ENCODE measurements at places on chromosomes 6 and 20.
A peak's percentile ranks its signal among the peaks of the same experiment; 100 is the strongest.

DNA sequence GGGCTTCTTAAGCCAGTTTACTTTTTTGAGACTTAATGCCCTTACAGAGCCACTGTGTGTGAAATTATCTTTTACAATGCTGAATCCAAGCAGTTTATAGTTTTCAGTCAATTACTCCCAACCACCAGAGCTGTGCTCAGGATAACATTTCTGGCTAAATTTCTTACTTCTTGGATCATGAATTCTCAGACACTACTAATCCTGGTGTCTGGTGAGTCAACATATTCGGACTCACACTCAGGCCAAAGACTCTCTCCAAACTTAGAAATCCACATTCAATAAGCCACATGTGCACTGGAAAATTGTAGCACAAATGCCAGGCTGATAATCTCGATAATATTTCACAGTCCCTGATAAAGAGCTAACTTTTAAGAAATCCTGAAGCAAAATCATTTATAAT lies 49.0 kb downstream of the PTPRT start:
- DNase-seq: no peak

- DNase-seq: peak; percentile 6
Measured at GRCh38 chr6:55825402-55826051, 49.9 kb downstream of the BMP5 start.

DNA sequence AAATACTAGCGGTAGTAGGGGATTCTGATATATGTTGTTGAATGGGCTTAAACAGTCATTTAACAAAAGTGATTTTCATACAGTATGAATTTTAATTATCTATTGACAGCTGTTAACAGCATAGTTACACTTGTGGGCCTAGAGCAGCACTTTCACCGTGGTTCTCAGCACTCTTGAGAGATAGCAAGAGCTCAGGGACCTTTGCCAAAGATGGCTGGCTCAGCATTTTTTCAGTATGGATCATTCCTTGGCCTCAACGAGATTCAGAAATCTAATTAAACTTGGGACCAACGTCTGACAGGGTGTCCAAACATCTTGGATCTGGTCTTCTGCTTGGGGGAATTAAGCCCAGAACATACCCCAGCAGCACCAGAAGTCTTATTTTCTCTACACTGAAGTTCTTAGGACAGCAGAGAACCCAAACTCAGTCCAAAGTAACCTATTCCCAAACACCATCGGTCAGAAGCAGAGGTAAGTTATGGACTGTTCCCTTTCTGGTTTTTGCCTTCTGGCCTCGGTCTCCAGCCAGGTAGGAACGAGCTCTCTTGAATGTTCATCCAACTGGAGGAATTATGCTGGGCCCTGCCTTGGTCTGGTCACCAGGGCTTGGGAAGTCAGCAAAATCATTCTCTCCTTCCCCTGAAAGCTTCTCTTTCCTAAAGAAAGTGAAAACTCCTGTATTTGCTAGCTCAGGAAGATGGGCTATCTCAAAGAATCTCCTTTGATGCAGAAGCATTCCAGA lies 25.7 kb downstream of the PRPH2 start:
- no peak for DNase-seq

DNA sequence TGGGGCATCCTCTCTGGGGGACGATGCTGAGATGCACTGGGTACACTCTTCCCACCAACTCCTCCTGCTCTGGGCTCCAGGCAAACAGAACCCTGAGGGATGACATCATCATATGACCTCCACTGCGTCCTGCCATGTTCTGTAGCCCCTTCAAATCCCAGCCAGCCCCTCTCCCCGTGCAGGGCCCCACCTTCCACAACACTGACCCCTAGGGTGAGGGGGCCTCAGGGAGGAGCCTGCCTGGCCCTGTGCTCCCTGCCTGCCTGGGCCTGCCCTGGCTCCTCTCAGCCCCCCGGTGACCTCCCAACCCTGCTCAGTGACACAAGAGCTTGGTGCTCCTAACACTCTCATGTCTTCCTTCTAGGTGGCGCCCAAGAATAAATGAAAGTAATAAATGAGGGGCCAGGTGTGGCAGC lies 9.6 kb upstream of the SPDEF start:
- no peak for DNase-seq

- no peak for DNase-seq
Measured at GRCh38 chr6:110048221-110048875, 70.2 kb downstream of the GPR6 start.

DNA sequence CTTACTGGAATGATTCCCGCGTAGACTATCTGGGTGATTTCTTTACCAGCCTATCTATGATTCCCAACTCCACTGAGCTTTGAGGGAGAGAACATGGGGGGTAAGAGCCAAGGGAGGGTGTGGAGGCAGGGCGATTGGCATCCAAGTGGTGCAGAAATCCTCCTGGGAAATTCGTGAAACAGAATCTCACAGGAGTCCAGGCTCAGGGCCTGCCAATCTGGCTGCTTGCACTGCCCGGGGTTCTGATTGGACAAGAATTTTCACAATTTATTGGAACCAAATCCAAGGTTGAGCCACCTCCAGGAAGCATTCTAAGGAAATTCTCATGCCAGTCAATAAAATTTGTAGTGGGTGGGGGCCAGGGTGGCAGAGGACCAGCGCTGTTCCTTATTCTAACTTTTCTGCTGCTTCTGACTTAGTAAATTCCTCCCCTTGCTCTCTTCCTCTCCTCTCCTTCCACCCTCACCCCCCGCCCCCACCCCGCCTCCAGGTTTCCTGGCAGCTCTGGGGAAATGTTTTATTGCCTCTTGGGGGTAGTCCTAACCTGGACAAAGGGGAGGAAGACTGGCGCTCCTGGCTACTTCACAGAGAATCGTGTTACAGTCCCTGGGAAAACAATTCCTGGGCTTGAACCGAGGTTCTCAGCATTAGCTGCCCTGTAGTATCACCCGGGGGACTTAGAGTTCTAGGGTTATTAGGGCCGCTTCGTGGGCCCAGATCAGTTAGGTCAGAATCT lies 3.1 kb downstream of the BMP6 start:
- no peak for DNase-seq

DNA sequence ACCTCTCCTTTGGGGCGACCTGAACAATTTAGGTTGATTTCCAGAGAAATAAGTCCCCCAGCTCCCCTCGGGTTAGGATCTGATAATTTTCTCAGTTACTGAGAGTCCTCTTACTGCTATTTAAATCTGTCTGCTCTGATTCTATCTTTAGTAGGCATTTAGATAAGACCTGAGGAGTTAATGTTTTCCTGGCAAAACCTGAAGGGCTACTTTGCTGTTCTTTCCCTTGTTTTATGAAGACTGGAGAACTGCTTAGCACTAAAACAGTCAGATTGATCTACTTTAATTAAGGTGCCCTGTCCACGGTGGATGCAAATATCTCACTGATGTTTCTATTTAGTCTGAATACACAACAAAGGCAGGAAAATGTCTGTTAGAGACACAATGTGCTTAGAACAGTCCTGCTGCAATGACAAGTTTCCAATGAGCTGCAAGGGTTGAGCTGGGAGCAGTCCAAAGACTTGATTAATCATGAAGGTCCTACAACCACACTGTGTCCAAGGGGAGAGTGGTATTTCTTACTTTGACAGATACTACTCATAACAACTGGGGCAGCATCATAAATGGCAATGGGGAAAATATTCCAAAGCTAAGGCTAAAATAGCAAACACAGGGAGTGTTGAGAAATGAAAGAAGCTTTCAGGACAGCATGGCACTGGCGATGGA lies 15.7 kb downstream of the ADTRP start:
- DNase-seq: no peak

All from globus pallidus (tissue), 1 donor.